ENCODE measurements at places on chromosomes 6 and 20.

DNA sequence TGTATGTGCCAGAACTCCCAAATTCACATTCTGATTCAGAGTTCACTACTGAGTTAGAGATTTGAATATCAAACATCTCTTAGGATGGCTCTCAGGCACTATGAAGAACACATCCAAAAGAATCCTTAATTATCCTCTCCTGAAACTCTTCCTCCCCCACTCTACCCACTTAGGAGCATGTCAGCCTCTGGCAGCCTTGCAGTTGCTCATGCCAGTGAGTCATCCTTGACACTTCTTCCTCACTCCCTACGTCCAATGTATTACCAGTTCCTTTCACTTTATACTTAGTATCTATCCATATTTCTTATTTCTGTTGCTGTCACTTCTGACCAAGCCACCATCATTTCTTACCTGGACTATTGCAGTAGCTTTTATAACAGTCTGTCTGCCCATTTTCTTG lies 192.0 kb upstream of the IMPG1 start:
- no peak for DNase-seq

DNA sequence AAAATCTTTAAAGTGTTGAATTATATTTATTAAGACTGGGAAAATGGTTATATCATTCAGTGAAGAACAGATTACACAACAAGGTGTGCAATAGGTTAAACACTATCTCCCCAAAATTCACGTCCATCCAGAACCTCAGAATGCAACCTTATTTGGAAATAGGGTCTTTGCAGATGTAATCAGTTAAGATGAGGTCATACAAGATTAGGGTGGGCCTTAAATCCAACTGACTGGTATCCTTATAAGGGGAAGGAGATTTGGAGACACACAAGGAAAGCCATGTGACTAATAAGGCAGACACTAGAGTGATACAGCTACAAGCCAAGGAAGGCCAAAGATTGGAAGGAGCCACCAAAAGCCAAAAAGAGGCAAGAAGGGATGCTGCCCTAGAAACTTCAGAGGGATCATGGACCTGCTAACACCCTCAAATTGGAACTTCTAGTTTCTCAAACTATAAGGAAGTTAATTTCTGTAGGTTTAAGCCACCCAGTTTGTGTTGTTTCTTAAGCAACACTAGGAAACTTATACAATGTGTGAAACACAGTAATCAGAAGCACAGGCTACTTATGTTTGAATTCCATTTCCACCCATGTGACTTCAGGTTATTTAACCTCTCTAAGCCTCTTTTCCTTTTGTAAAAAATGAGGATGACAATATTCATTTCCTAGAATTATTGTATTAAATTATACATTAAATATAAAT lies 16.9 kb downstream of the ILRUN start:
- no peak for DNase-seq

GRCh38 chr6:155517294-155517693 lies 61.7 kb upstream of the NOX3 start:
- DNase-seq: no peak

- DNase-seq: peak; percentile 100
Observed at GRCh38 chr6:16338577-16339264, 100.3 kb downstream of the GMPR start.

GRCh38 chr6:63114610-63115211 lies 96.6 kb upstream of the FKBP1C start:
- no peak for DNase-seq

DNA sequence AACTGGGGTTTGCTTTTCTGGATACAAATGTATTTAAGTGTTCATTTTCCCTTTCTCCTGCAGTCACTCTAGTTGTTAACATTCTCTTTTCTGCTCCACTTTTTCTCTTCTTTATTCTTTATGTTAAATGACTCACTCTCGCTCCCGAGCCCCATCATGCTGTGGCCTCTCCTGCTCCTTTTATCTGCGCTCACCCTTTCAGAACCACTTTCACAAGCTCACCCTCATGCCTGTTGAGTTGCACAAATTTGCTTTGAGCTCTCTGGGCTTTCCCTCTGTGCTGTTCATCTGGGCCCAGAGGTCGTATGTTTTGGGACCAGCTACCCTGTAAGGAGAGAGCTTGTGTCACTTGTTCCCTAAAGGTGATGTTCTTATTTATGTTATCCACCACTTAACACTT lies 98.1 kb upstream of the ASCC3 start:
- DNase-seq: no peak

DNA sequence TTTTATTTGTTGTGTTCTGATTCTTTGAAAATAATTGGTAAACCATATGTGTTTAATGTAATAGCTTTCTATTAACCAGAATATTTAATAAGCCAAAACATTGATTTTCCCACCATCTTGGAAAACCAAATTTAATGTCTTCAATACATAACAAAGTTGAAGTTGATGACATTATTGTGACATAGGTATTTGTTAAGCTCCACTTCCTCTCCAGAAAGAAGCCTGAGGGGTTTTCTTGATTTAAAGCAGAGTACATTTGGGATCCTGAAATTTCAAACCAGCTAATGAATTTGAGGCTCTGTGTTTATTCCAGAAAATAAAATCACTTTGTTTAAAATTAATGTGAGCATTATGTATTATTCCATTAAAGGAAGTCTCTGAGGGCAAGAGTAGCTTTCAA lies 106.3 kb downstream of the PERP start:
- DNase-seq: no peak

DNA sequence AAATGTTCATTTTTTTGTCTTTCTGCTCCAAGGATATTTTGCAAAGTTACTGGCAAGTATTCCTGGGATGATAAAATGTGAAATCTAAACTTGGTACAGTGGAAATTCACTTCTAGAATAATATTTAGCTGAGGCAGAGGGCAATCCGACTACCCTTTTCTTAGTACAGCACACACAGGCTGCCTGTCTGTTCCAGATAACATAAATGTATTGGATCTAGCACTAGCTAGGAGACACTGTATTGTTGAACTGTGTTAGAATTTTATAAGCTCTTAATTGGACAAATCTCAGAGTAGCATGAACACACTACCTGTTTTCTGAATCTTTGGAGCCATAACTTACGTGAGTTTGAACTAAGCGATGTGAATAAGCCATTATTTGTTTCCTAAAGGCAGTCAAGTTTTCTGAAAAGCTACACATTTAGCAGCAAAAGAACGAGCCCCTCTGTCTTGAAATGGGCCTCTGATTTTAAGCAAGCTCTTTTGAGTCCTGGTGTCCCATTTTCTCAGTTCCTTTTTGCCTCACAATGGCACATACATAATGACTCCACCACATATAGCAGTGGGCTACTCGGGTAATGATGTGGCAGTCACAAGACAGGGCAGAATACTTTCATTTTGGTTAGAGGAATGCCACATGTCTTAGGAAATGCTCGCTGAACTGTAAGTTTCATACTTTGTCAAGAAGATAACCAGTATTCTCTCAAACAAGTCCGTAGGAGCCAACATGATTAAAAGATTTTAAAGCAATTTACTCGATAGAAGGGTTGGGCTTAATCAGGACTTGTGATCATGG lies 116.5 kb upstream of the ESR1 start:
- DNase-seq: peak; percentile 83

DNA sequence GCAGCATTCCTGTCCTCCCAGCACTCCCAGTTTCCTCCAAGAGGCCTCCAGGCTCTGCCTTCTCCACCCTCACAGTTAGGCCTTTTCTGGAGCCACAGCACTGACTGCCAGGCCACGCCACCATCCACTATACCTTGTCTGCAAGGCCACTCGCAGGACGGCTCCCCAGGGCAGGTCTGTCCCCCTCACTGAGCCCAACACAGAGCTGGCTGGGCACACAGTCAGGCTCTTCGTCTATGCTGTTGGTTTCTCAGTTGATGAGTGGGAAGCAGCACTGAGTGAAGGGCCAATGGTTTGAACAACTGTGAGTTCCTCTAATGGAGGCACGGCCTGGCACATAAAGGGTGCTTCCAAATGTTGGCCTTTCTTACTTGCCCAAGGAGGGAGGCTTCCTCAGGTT lies 95.2 kb downstream of the GRM4 start:
- DNase-seq: no peak

- no peak for DNase-seq
Observed at GRCh38 chr6:12818324-12818723, 101.8 kb downstream of the PHACTR1 start.

DNA sequence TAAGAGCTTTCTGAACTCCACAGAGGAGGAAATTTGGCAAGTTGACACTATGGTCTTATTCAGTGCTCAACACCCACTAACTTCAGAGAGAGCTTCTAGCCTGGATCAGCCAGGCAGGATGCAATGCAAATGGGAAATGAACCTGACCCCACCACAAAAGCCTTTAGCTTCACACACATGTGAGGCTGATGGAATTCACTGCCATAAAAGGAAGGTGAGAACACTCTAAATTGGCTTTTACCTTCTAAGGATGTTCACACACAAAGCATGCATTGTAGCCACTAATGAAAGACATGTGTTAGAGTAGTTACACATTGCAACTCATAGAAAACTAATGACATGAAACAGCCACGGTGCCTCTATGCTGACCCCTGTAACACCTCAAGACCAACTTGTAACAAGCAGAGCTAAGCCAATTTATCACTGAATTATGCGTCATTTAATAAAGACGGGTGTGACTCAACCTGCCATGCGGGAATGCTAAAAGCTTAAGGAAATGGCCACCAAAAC lies 262.1 kb downstream of the HACE1 start:
- peak; percentile 27 for DNase-seq

GRCh38 chr20:53838311-53838868 lies 232.0 kb downstream of the BCAS1 start:
- no peak for DNase-seq

- no peak for DNase-seq
Observed at GRCh38 chr20:64180673-64181072, 16.4 kb downstream of the MYT1 start.

- peak; percentile 65 for DNase-seq
Observed at GRCh38 chr20:17675519-17676377, 6.3 kb downstream of the RRBP1 start.

- DNase-seq: no peak
Observed at GRCh38 chr6:134021396-134022122, 30.9 kb downstream of the SLC2A12 start.

DNA sequence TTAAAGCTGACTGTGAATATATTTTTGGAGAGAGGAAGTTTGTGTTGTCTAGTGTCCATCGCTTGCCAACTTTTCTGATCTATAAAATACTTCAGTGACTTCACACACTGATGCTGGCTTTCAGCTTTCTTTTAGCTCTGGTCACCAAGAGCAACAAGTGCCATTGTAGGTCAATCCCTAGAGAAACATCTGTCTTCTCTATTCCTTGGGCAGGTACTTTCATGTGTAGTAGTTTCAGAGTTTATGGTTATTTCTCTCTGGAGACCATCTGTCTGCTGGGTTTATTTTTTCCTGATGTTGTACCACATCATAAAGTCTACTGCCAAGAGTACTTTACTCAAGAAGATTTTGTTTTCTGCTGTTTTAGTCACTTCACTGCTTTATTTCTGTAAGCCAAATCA lies 249.9 kb downstream of the KHDC1L start:
- DNase-seq: no peak

DNA sequence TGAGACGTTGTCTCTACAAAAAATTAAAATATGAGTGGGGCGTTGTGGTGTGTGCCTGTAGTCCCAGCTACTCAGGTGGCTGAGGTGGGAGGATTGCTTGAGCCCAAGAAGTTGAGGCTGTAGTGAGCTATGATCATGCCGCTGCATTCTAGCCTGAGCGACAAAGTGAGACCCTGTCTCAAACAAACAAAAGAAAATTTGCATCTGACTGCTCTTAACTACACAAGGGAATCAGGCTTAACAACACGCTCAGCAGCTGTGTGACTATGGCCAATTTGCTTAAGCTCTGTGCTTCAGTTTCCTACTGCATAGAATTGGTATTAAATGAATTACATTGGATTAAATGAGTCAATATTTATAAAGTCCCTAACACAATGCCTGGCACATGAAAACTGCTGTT lies 24.3 kb upstream of the MRPS10 start:
- DNase-seq: no peak

DNA sequence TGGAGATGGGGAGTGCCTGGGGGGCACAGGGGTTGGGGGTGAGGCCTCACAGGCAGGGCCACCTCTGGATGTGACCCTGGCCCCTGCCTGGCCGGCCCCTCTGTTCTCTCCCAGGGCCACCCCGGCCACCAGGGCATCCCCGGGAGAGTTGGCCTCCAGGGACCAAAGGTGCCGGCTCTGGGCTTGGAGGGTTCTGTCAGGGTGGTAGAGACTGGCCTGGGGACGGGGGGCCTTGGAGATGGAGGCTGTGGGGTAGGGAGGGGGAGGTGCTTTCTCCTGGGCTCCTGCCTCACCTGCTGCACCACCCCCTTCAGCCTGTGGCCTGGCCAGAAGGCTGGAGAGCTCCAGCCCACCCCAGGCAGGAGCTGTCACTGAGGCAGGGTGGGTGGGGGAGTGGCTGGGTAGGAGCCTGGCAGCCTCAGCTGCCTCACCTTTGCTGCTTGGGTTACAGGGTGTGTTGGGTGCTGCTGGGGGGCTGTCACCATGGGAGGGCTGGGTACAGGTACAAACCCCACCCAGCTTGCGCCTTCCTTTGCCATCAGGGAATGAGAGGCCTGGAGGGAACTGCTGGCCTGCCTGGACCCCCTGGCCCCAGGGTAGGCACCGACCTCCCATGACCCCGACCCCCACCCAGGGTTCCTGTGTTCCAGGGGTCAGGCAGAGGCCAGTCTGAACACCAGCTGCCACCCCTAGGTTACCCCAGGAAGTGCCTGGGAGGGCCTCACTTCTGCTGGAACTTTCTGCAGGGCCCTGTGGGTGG lies 32.7 kb downstream of the COL20A1 start:
- no peak for DNase-seq

- no peak for DNase-seq
Observed at GRCh38 chr20:37894454-37894853, 8.5 kb upstream of the VSTM2L start.

DNA sequence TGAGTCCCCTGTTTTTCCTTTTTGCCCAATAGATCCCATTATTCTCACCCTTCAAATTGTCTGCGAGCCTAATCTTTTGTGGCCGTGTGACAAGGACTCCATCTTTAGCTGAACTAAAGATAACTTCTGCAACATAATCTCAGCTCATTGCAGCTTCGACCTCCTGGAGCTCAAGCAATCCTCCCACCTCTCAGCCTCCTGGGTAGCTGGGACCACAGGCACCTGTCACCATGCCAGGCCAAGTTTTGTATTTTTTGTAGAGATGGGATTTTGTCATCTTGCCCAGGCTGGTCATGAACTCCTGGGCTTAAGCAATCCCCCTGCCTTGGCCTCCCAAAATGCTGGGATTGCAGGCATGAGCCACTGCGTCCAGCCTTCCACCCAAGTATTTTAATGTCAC lies 161.0 kb downstream of the GJA1 start:
- no peak for DNase-seq

- no peak for DNase-seq
Observed at GRCh38 chr20:47355489-47356219, 845 bp downstream of the ZMYND8 start.

DNA sequence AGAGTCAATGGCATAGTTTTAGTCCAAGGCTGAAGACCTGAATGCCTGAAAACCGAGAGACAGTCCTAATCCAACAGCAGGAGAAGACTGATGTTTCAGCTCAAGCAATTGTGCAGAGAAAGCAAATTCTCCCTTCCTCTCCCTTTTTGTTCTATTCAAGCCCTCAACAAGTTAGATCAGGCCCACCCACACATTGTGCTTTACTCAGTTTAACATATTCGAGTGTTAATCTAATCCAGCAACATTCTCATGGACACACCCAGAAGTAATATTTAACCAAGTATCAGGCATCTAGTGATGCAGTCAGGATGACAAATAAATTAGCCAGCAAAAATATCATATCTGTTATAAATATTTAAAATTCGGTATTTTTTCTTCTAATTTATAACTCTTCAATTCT lies 261.1 kb downstream of the HDGFL1 start:
- DNase-seq: no peak

GRCh38 chr6:168012431-168013249 lies 15.2 kb downstream of the KIF25 start:
- DNase-seq: no peak

Data from fibroblast of villous mesenchyme (primary cell).